GM23338 (cell line): ENCODE measurements at places on chromosomes 3 and 15. TPM values are rescaled to one million over a fixed set of nuclear protein-coding genes. Genes with fewer than 3 reads are reported as not detected.
A peak's percentile ranks its signal among the peaks of the same experiment; 100 is the strongest.

Gene LEKR1
- not detected in 2 replicates for total RNA-seq

Gene XYLB
- total RNA-seq = 3.0 and 3.3 TPM in 2 replicates

Gene TIPIN
- total RNA-seq = 25.3 and 39.0 TPM in 2 replicates

Gene TWF2
- 120 and 123 TPM in 2 replicates for total RNA-seq

- DNase-seq = no peak
- H3K36me3 ChIP-seq = no peaks in the 10 kb centered on the region
- no peak overlapping the region for H3K27ac ChIP-seq
- no peaks in the 10 kb centered on the region for H3K27me3 ChIP-seq
- no peak overlapping the region for H3K4me3 ChIP-seq
These were observed 64.4 kb downstream of the DNAJB8 start for GRCh38 chr3:128402319-128402718.

- no peaks in the 10 kb centered on the region for H3K36me3 ChIP-seq
- no peaks in the 10 kb centered on the region for H3K4me1 ChIP-seq
- H3K27ac ChIP-seq = no peak overlapping the region
- H3K27me3 ChIP-seq = no peaks in the 10 kb centered on the region
These were observed 104.3 kb downstream of the MCTP2 start for GRCh38 chr15:94335616-94336015.

DNA sequence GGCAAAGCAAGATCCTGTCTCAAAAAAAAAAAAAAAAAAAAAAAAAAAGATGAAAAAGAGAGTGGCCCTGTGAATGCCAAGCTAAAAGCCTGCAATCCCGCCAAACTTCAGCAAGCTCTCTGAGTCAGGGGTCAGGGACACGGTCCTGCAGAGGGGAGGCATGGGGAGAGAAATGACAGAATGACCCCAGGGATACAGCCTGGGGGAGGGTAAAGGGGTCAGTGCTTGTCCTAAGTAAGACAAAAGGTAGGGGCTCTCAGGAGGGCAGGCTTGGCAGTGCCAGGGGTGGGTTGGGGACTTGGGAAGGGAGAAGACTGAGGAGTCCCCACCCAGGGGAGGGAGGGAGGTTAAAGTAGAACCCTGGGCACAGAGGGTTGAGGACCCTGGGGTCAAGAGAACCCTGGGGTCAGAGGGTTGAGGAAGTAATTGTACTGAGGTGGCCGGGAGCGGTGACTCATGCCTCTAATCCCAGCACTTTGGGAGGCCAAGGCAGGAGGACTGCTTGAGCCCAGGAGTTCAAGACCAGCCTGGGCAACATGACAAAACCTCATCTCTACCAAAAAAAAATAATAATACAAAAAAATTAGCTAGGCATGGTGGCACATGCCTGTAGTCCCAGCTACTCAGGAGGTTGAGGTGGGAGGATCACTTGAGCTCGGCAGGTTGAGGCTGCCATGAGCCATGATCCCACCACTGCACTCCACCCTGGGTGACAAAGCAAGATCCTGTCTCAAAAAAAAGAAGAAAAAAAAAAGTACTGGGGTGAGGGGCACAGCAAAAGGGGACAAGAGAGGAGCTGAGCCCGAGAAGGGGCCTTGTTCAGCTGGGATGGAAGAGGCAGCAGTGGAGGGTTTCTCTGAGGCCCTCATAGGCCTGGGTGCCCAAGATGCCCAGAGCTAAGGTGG is 5.2 kb upstream of the SEMA3B start:
- H3K4me1 ChIP-seq = peaks cover 55% of the 10 kb centered on the region
- peak overlapping the region; percentile 1; the same call in 1 of the 2 replicates for H3K4me3 ChIP-seq
- DNase-seq = no peak
- no peaks in the 10 kb centered on the region for H3K36me3 ChIP-seq
- H3K27ac ChIP-seq = peak overlapping the region; percentile 89

GRCh38 chr3:62529230-62529629 is 155.9 kb upstream of the FEZF2 start:
- no peaks in the 10 kb centered on the region for H3K36me3 ChIP-seq
- no peak overlapping the region for H3K27ac ChIP-seq
- peaks cover 29% of the 10 kb centered on the region for H3K4me1 ChIP-seq

GRCh38 chr3:139970526-139970925 is 35.5 kb downstream of the CLSTN2 start:
- H3K4me3 ChIP-seq = no peak overlapping the region
- no peaks in the 10 kb centered on the region for H3K36me3 ChIP-seq

DNA sequence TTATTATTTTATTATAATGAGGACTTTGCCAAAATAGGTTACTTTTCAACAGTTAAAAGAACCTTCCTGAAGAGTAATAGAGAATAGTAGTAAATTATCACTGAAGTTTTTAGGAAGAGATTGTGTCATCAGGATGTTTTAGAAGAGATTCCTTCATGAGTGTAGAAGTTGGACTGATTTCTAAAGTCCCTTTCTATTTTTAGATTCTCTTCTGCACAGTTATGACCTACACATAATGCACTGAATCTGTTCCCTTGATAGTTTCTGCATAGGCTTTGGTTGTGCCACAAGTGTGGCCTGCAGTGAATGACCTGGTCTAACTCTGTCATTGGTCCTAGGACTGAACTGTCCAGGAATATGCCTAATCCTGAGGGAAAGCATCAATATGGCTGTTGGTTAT is 23.9 kb downstream of the SLC35A5 start:
- H3K4me3 ChIP-seq = no peak overlapping the region
- H3K36me3 ChIP-seq = no peaks in the 10 kb centered on the region

- no peak overlapping the region for H3K4me3 ChIP-seq
- no peaks in the 10 kb centered on the region for H3K27me3 ChIP-seq
- H3K27ac ChIP-seq = no peak overlapping the region
These were observed 272.8 kb upstream of the RORA start for GRCh38 chr15:61501815-61502389.

- no peak for DNase-seq
- peak overlapping the region; percentile 51 for H3K4me3 ChIP-seq
- peaks cover 68% of the 10 kb centered on the region for H3K4me1 ChIP-seq
- no peaks in the 10 kb centered on the region for H3K36me3 ChIP-seq
These were observed 148 bp downstream of the RBMS3 start for GRCh38 chr3:29281094-29281343.

- H3K4me1 ChIP-seq = no peaks in the 10 kb centered on the region
- peak; percentile 44 for DNase-seq
- no peak overlapping the region for H3K4me3 ChIP-seq
- no peak overlapping the region for H3K27ac ChIP-seq
These were observed 14.5 kb downstream of the PLXNB1 start for GRCh38 chr3:48415251-48415953.

DNA sequence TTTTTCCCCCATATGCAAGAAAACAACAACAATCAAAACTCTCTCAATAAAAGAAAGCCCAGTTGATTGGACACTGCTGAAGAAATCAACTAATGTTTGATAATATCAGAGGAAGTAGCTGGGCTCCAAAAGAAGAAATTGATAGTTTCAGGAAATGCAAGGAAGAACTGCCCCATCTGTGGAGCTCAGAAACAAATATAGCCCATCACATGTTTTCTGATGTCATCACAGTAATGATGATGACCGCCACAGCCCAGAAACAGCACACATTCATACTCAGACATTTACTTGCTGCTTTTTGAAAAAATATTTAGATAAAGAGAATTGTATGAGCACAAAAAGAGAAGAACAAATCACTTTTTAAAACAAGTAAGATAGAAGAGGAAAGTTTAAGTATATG is 67.6 kb downstream of the GOLIM4 start:
- no peak overlapping the region for H3K27ac ChIP-seq
- no peak overlapping the region for H3K4me3 ChIP-seq
- DNase-seq = no peak
- H3K4me1 ChIP-seq = peaks cover 14% of the 10 kb centered on the region
- no peaks in the 10 kb centered on the region for H3K27me3 ChIP-seq

DNA sequence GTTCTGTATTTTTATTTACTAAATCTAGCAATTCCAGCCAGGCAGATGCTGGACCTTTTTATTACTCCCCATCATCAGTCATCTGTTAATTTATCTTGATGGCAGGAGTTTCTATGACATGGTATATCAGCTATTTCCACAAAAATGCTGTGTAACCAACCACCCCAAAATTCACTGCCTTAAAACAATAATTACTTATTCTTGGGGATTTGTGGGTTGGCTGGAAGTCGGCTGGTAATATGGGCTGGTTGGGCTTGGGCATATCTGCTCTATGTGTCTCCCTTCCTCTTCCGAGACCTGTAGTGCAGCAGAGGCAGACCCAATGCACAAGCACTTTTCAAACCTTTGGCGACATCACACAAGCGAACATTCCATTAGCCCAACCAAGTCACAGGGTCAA is 92.1 kb upstream of the UBE2E1 start:
- H3K36me3 ChIP-seq = no peaks in the 10 kb centered on the region
- H3K4me3 ChIP-seq = no peak overlapping the region
- DNase-seq = no peak
- H3K27me3 ChIP-seq = no peaks in the 10 kb centered on the region
- H3K4me1 ChIP-seq = peaks cover 25% of the 10 kb centered on the region
- no peak overlapping the region for H3K27ac ChIP-seq

GRCh38 chr15:38190501-38190900 is 62.1 kb upstream of the SPRED1 start:
- H3K4me1 ChIP-seq = peaks cover 25% of the 10 kb centered on the region
- no peak overlapping the region for H3K4me3 ChIP-seq
- no peaks in the 10 kb centered on the region for H3K27me3 ChIP-seq
- no peak for DNase-seq
- H3K36me3 ChIP-seq = no peaks in the 10 kb centered on the region
- no peak overlapping the region for H3K27ac ChIP-seq

DNA sequence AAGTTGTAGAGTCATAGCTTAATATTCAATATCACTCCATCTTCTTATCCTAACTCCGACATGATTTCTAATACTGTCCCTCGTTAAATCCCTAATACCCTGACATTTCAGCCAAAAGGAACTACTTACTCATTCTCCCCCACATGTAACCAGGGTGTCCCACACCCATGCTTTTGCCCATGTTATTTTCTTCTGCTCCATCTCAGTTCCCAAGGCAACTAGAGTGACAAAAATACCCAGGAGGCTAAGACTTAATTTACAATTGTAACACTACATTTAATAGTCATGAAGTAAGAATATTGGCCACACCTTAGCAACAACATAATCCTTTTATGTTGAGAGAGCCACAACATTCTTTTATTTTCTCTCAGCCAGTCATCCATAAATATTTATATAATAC is 248.5 kb upstream of the TGFBR2 start:
- no peak overlapping the region for H3K27ac ChIP-seq
- no peaks in the 10 kb centered on the region for H3K36me3 ChIP-seq
- no peaks in the 10 kb centered on the region for H3K27me3 ChIP-seq
- no peak overlapping the region for H3K4me3 ChIP-seq
- H3K4me1 ChIP-seq = no peaks in the 10 kb centered on the region
- no peak for DNase-seq

- no peak for DNase-seq
- H3K4me3 ChIP-seq = no peak overlapping the region
- no peak overlapping the region for H3K27ac ChIP-seq
- H3K36me3 ChIP-seq = no peaks in the 10 kb centered on the region
These were observed 32.6 kb upstream of the PDE8A start for GRCh38 chr15:84949043-84949442.
